ENCODE measurements at places on chromosomes 7 and 10.

DNA sequence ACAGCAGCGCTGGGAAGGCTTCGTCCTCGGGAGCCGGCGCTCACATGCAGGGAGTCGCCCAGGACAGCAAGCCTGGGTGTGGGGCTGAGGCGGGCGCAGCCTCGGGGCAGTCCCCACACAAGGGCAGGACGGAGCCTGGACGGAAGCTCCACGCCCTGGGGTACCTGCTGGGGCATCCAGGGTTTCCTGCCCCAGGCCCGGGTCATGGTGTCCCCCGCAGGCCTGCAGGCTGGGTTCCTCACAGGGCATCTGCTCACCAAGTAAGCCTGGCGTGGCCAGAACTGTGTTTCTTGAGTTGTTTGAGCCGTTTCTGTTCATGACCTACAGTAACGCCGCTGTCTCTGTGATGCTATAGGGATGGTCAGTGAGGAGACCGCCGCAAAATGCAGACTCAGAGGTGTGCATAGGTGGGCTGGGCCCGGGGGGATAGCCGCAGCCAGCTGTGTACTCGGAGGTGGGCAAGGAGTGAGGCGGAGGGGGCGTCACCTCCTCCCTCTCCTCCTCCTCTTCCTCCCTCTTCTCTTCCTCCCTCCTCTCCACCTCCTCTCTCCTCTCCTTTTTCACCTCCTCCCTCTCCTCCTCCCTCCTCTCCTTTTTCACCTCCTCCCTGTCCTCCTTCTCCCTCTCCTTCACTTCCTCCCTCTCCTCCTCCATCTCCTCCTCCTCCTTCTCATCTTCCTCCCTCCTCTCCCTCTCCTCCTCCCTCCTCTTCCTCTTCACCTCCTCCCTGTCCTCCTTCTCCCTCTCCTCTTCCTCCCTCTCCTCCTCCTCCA, 438.9 kb downstream of the DNAJB6 start:
- DNase-seq: no peak

DNA sequence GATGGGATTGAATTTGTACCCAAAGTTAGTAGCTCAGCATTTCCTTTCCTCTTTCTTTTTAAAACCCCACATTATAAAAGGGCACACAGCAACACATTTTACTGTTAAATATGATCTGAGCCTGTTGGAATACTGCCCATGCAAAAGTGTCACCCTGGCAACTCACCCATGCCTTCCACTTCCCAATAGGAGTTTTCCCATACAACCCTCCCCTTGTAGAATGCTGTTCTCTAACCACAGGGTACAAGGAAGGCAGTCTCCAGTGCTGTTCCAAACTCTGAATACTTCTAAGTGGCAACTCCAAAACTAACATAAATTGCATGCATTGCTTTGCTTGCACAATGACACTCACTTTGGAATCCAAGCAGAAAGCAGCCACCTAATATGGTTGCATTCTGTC, 60.8 kb downstream of the NRCAM start:
- no peak for DNase-seq

GRCh38 chr10:72027498-72027897, 60.9 kb downstream of the SPOCK2 start:
- no peak for DNase-seq

- no peak for DNase-seq
Measured at GRCh38 chr10:12595936-12596576, 246.7 kb downstream of the CAMK1D start.

DNA sequence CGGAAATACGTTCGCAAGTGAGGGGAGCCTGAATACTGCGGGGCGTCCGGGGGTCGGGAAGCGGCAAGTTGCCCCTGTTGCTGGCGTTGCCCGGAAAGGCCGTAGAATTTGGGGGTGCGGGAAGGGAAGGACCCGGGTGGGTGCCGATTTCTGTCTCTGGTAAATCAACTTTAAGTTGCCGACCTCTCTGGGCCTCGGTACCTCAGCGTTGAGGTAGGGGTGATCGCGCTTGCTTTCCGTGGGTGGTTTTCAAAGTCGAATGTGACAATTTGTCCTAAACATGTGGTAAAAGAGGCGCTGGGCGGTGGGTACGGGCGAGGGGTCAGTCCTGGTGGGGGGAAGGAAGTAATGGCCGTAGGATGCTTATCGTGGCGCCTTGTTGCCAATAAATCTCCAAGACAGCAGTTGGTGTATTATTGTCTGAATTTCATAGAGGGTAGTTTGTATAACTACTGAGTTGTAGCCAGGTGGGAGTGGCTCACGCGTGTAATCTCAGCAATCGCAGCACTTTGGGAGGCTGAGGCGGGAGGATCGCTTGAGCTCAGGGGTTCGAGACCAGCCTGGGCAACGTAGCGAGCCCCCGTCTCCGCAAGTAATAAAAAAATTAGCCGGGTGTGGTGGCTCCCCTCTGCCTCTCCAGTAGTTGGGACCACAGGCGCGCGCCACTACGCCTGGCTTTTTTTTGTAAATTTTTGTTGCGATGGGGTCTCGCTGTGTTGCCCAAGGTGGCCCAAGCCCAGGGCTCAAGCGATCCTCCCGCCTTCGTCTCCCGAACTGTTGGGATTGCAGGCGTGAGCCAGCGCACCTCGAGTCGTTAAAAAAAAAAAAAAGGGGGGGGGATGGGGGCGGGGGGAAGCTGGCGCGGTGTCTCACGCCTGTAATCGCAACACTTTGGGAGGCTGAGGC, 644 bp downstream of the BUD23 start:
- peak; percentile 70 for DNase-seq

DNA sequence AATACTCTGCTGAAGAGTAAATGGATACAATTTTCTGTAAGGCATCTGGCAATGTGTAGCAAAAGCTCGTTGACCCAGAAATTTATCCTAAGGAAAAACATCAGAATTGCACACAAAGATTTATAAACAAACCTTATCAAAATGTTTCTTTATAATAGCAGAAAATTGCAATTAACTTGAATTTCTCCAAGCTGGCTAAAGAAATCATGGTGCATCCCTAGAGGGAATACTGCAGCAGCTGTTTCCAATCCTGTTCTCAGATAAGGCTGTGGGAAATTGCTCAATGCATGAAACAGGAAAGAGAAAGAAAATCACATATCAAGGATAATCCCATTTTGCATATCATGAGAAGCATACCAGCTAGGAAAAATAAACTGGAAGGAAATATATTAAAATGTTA, 18.7 kb downstream of the TACR2 start:
- DNase-seq: no peak

GRCh38 chr10:32163071-32163761, 107.0 kb upstream of the KIF5B start:
- no peak for DNase-seq

GRCh38 chr7:104903044-104903443, 111.0 kb upstream of the KMT2E start:
- DNase-seq: no peak

- DNase-seq: no peak
Measured at GRCh38 chr10:90575125-90575524, 282.7 kb downstream of the HTR7 start.

DNA sequence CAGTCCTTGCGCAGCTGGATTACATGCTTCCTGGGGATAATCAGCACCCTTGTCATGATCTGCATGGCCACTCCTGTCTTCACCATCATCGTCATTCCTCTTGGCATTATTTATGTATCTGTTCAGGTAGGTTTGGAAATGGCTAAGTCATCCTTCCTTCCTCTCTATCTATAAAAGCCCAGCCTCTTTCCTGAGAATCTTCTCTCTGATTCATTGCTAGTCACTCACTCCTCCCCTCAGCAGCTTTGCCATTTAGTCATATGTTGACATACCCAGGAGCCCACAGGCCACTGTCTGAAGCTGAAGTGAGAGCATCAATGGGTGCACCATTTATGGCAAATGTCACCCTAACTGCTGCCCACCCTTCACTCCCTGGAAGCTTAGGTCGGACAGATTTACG, 52.0 kb downstream of the ABCC2 start:
- DNase-seq: no peak

DNA sequence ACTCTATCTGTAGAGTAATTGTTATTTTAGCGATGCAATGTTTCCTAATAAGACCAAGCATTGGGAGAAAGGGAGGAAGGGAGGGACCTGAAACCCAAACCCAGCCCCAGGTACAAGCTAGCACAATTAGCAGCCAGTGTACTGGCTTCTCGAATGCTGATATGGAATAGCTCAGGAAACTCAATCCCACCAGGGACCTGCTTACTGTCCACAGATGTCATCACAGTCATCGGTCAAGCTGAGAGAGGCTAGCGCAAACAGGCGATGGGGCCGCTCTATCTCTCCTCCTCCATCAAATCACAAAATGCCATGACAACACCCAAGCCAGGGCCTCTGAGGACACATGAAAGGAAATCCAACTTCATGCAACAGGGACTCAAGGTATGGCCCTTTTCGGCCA, 192.1 kb downstream of the KCNMA1 start:
- DNase-seq: no peak

GRCh38 chr7:115217373-115217772, 295.5 kb downstream of the MDFIC start:
- no peak for DNase-seq

DNA sequence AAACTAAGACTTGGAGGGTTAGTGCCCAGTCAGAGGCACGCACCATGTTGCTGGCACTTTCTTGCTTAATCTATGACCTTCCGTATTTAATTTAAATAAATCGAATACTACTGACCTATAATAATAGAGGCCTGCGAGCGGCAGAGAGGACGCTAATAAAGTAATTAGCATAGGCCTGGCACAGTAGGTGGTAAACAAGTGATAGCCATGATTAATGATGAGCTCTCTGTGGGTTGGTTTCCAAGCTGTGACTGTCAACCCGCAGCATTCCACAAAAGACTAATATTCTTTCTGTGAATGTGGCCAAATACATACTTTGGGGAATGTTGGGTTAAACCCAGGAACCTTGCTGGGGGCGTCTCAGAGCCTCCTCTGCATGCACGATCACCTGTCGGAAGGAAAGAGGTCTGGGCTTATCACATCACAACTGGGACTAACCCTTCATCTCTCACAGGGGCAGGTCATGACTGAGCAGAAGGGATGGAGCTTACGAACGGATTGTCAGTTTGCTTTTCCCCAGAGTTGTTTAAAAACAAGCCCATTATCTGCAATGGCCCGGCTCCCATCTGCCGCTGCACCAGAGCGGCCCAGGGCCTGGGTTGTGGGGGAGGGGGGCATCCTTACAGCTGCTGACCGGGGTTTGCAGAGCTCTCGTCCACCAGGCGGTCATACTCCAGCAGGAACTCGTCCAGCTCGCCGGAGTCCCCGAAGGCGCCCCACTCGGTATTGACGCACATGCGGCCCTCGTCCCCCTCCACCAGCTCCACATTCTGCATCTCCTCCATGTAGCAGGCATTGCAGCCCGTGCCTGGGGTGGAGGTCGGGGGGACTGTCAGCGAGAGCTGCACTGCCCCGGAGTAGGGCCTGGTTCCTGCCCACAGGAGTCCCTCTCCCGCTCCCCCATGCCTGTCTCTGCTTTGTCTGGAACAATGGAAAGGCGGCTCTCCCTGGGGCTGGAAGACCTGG, 6.2 kb upstream of the MYL7 start:
- DNase-seq: no peak

DNA sequence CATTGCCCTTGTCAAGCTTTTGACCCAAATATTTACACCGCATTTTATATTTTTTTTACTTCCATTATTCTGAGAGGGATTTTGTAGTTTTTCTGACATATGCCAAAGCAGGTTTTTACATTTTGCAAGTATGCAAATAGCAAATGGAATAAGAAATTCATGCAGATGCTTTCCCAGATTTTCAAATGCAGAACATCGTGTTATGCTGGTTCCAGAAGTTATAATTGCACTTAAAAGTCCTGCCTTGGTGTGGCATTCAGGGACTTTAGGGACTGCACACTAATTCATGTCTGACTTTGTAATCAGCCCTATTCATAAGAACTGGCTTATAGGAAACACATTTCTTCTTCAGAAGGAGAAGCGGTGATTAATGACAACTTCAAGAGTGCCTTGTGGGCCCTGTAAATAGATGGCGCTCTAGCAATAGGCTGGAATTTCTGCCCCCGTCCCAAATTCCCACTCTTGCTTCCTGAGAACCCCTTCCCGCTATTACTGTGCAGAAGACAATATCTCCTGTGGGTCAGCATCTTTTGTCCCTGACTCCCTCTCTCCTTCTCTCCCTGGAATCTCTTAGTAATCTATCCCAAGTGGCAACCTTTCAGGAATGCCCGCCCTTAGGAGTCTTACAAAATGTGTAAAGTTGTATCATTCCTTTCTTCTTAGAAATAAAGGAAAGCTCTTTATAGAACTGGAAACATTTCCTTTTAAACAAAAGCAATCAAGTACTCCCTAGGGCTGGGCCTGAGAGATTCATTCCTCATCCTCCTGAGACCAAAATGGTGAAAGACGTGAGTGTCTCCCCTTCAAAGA, 264.0 kb downstream of the INHBA start:
- no peak for DNase-seq

GRCh38 chr7:34838329-34838728, 180.3 kb downstream of the NPSR1 start:
- no peak for DNase-seq

DNA sequence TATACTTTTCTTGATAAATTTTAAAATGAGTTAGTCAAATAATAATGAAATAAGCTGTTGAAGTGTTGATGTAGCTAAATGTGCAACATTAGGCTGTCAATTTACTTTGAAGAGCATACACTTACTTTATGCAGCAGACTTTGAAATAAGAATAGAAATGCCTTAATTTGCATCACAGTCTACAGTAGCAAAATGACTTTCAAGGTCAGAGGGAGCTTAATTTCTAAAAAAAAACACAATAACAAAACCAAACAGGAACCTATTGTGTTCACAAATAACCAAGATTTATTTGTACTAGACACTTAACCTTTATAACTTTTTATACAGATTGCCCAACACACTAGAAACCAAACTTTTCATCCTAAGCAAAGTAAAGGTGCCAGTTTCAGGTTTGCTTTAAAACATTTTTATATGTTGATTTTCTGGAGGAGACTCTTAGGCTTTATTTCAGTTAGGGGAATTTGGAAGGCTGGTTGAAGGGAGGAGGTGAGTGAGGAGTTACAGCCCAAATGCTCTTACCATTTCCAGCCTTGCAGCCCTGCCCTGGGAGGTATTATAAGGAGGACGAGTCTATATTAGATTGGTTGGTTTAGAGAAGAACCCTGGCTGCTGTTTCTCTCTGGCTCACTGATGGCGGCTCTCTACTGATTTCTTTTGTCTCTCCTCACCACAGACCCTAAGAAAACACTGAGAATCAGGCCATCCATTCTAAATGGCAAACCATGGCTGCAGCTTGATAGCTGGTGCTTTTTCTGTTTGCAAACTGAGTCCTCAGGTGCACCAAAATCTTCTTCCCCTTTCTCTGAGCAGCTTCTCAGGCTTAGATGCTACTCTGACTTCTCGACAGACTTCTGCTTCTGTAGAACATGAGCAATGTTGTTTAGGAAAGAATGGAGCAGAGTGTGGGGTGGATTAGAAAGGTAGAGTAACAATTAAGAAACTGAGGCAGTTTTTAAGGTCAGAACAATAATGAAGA, 55.2 kb upstream of the RPA3 start:
- no peak for DNase-seq

DNA sequence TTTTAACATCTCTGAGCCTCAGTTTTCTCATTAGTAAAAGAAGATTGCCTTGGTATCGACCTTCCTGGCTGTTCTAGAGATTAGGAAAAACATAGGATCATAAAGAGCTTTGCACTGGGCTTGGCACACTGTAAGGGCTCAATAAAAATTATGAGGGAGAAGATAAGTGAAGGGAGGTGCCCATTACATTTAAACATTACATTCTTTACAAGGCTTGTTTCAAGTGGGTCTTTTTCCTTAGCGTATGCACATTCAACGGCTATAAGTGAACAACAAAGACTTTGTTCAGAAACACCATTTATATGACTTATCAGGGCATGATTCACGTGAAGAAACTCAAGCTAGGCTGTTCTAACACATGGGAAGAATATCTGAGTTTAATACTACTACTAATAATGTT, 351.9 kb upstream of the NPVF start:
- no peak for DNase-seq

- no peak for DNase-seq
Measured at GRCh38 chr10:121928528-121928884, 675 bp upstream of the ATE1 start.

All from erythroblast (primary cell).